Mucosa of descending colon (tissue), 3 donors: ENCODE measurements at places on chromosomes 1 and 21.
A peak's percentile ranks its signal among the peaks of the same experiment; 100 is the strongest.

DNA sequence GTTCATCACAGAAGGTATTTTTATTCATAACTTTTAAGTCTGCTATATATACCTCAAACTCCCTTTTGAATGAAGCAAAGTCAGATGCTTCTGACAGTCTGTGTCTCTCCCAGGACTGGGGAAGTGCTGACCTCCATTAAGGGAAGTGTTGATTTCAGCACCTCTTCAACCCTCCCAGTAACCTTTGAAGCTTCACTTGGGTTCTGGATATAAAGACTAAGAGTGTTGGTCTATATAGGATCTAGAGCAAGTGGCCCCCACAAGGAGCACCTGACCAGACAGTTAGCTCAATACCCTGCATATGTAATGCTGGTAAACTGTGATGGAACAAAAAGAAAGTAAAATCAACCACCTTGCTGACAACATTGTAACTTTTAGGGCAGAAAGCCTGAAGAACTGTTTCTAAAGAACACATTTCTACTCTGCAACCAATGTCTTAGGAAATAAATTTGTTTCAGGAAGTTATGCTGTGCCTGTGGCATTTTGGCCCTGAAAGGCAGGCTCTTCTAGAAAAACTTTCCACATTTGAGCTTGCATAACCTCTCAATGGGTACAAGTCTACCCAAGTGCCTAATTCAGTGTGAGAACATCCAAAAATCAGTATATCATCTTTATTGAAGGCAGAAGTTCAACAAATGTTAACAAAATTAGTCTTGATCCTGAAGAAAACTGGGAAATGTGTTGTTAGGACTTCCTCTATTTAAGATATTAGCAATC, 865 bp upstream of the PTPN22 start:
- DNase-seq: no peak

DNA sequence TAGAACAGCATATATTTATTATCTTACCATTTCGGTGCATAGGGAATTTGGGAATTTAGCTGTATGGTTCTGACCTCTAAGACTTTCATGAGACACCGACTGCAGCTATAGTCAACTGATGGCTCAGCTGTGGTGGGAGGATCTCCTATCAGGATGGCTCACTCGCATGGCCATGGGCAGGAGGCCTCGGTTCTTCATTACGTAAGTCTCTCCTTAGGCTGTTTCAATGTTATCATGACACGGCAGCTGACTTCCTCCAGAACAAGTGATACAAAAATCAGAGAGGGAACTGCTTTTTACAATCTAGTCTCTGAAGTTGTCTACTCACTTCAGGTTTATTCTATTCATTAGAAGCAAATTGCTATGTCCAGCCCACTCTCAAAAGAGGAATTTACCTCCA, 13.3 kb upstream of the CAPN8 start:
- DNase-seq: no peak

- no peak for DNase-seq
Measured at GRCh38 chr1:50610563-50610962, 187.3 kb upstream of the DMRTA2 start.

GRCh38 chr1:229048896-229049295, 222.0 kb upstream of the RAB4A start:
- DNase-seq: no peak

DNA sequence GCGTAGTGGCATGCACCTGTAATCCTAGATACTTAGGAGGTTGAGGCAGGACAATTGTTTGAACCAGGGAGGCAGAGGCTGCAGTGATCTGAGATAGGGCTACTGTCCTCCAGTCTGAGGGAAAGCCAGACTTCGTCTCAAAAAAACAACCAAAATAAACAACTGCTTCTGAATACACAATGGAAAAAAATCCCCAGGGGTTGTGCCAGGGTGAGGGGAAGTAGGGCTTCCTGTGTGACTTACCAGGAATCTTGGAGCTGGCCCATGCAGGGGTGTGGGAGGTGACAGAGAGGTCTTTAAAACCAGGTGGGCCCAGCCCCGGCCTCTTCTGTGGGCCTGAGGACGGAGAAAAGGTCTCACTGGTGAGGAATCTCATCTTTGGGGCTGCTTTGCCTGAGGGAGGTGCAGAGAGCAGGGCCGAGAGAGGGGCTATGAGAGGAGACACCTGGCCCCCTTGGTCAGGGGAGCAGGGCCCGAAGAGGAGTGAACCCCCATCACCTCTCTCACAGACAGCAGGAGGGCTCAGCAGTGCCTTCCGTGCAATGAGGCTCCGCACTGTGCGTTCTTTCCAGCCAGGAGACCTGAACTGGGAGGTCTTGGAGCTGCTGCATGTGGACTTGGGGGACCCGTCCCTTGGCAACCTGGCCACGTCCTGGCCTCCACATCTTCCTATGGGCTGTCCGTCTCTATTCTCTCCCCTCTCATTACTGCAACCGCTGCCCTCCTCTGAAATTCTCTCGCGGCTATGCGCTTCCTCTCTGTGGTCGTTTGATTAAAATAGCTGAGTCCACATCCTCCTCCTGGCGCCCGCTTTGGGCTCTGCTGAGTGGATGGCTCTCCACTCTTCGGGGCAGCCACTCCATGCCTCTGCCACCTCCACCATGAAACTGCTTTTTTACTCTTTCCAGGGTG, 10.7 kb downstream of the PLA2G5 start:
- no peak for DNase-seq

GRCh38 chr1:109877317-109877771, 33.3 kb upstream of the CSF1 start:
- peak; percentile 36 for DNase-seq

- DNase-seq: no peak
Measured at GRCh38 chr1:236141447-236142252, 689 bp upstream of the GPR137B start.

GRCh38 chr1:209748620-209749019, 7.2 kb upstream of the TRAF3IP3 start:
- no peak for DNase-seq

- no peak for DNase-seq
Measured at GRCh38 chr21:45130324-45130774, 56.0 kb downstream of the ADARB1 start.

- DNase-seq: no peak
Measured at GRCh38 chr1:64490213-64490818, 20.4 kb downstream of the CACHD1 start.

DNA sequence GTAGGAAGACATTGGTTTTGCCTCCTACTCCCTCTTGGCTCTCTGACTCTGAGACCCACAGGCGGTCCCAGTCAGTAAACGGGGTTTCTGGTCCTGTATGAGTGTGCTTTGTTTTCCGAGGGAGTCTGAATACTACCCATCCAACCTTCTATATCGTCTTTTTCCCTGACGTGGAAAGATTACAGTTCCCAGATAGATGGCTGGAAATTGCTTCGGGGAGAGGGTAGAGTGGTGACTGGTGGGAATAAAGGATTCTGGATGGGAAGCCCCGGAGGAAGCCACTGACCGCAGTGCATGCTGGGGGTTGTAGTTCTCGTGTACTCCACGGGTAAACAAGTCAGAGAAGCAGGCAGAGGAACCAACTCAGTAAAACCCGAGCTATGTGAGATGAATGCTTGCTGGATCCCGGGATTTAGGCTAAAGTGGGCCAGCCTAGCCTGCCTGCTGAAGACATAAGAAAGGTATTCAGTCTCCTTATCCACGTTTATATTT, 66.2 kb upstream of the IRF2BP2 start:
- peak; percentile 75 for DNase-seq

- no peak for DNase-seq
Measured at GRCh38 chr1:162003830-162004215, 19.8 kb downstream of the OLFML2B start.

DNA sequence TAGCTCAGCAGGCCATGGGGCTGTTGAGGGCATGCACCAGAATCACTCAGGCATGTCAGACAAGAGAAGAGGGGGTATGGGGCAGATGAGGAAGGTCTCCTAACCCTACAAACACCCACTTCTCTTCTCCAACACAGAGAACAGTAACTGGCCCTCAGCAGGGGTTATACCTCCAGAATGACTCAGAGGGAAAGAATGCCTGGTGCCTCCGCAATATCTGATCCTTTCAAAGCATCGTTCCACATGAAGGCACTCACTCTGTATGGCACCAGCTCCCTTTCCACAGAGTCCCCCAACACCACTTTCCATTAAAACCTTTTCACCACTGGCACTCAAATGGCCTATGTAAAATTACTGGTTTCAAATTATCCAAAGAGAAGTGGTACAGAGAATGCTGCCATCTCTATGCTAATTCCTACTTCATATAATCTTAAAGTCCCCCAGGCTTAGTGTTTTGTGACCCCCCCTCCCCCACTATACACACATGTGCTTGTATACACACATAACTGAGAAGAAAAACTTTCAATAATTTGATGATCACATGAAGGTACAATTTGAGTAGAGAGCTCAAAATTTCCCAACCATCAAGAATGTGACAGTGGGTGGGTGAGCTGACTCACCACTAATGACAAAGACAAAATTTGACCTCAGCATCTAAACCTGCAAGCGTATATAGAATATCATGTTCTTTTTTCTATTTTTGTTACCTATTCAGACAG, 91.5 kb downstream of the SIPA1L2 start:
- DNase-seq: no peak

DNA sequence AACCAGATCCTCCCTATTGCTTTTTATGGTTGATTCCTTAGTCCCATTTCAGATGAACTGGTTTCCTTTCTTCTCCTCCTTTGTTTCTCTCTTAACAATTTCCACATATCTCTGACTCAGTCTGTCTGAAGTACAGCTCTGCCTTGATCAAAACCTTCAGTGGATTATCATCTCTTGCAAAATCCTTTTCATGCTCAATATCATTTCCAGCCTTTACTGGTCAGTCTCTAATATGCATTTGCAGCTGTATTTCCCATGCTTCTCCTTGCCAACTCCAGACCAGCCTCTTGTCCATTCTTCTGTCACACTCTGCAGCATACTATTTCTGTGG, 72.2 kb downstream of the SNX7 start:
- DNase-seq: no peak

DNA sequence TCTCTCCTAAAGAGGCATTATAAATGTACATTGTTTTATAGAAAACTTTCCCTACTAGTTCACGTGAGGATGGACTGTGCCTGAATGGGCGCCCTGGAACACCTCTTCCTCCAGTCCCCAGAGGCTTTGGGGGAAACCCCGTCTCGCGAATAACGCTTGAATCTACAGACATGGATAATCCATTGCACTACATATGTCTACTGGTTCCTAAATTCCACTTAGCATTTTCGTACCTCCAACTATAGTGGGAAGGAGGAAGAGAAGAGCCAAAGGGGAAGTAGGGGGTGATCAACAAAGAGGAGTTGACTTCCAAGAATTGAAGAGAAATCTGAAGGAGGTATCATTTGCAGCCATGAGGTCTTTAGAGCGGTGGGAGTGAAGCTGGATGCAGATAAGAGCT, 11.1 kb downstream of the BARHL2 start:
- no peak for DNase-seq

GRCh38 chr21:36200081-36200561, 43.5 kb downstream of the DOP1B start:
- no peak for DNase-seq

- no peak for DNase-seq
Measured at GRCh38 chr1:198741744-198742143, 102.9 kb downstream of the PTPRC start.

GRCh38 chr1:155017041-155017945, 14.7 kb downstream of the ZBTB7B start:
- peak; percentile 98 for DNase-seq

DNA sequence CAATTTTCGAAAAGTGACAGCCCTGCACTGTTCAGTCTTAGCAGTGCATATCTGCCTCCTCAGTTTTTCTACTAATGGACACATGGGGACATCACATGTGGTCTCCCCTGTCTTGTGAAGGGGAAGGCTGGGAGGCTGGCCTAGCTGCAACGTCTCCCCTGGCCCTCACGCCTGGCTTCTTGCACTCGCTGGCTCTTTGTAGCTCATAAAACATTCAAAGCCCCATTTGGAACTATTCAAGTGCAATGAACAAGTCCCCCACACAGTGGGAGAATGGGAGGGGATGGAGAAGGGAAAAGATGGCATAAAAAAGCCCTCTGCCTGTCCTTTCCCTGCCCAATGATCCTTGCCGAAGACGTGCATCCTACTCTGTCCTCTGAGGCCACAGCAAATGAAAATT, 73.6 kb downstream of the PGBD5 start:
- no peak for DNase-seq

DNA sequence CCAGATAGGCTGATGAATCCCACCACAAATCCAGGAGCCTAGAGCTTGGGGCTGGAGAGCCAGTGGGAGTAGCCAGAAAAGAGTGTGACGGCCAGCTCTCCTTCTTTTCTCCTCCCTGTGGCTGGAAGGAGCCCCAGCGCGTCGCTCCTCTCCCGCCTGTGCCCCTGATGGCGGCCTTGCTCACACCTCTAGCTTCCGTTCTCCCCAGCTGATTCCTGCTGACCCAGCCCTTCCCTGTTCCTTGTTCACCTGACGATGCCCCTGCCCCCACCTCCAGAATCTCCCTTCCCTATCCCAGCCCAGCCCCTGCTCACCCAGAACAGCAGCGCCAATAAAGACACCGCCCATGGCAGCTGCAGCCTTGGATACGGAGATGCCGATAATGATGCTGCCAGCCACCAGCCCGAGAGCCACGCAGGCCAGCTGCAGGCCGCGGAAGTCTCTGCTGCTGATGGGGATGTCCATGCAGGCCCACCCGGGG, 656 bp downstream of the KNCN start:
- peak; percentile 40 for DNase-seq

DNA sequence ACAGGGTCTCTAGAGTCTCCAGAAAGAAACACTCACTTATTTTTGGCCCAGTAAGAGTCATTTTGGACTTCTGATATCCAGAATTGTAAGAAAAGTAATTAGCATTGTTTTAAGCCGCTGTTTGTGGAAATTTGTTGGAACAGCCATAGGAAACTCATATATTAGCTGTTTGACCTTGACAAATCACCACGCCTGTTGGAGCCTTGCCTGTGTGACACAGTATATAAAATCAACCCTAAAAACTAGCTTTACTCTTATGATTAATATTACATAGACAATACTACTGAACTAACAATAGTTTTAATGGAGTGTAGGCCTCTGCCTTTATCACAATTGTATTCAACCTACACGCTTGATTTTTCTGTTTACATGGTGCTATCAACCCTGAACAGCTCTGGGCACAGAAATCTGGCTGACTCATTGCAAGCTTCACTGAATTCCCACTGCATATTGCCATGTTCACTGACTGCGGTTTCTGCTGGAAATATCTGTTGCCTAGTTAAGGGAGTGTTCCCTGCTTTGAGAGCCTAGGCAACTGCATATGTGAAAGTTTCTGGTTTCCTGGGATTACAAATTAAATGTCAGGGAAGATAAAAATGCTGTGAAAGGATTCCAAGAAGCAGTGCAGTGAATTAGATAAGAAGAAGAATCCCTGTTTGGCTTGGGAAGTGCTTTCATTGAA, 419.5 kb upstream of the DEPDC1 start:
- DNase-seq: no peak

DNA sequence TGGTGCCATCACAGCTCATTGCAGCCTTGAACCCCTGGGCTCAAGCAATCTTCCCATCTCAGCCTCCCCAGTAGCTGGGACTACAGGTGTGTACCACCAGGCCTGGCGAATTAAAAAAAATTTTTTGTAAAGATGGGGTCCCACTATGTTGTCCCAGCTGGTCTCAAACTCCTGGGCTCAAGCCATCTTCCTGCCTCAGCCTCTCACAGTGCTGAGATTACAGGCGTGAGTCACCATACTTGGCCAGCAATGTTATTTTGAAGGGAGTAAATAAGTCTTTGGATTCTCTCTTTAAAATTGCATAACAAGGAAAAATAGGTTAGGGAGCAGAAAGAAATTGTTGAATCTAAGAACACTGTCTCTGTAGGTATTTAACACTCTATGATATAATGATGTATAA, 111.3 kb downstream of the RPS6KC1 start:
- DNase-seq: no peak
